ENCODE measurements at places on chromosomes 1 and 21.

- DNase-seq = no peak
These were observed 28.3 kb downstream of the TLCD4 start for GRCh38 chr1:95145493-95145892.

GRCh38 chr1:67729872-67730271, 44.9 kb downstream of the GADD45A start:
- DNase-seq = no peak

GRCh38 chr1:247407180-247407616, 8.8 kb upstream of the NLRP3 start:
- no peak for DNase-seq

- DNase-seq = no peak
These were observed 528.2 kb downstream of the SMYD3 start for GRCh38 chr1:245978915-245979314.

- no peak for DNase-seq
These were observed 148.2 kb downstream of the AKT3 start for GRCh38 chr1:243701872-243702271.

GRCh38 chr1:212981025-212981495, 30.7 kb downstream of the VASH2 start:
- no peak for DNase-seq

GRCh38 chr1:236837897-236838296, 42.8 kb downstream of the MTR start:
- no peak for DNase-seq

- DNase-seq = no peak
These were observed 2.0 kb upstream of the SYDE2 start for GRCh38 chr1:85202864-85203255.

GRCh38 chr21:17901458-17902079, 82.4 kb upstream of the C21orf91 start:
- DNase-seq = no peak

All from GDM1 (cell line).